ENCODE measurements at places on chromosomes 6 and 20. TPM values are rescaled to one million over a fixed set of nuclear protein-coding genes. Genes with fewer than 3 reads are reported as not detected.
A peak's percentile ranks its signal among the peaks of the same experiment; 100 is the strongest.

DNA sequence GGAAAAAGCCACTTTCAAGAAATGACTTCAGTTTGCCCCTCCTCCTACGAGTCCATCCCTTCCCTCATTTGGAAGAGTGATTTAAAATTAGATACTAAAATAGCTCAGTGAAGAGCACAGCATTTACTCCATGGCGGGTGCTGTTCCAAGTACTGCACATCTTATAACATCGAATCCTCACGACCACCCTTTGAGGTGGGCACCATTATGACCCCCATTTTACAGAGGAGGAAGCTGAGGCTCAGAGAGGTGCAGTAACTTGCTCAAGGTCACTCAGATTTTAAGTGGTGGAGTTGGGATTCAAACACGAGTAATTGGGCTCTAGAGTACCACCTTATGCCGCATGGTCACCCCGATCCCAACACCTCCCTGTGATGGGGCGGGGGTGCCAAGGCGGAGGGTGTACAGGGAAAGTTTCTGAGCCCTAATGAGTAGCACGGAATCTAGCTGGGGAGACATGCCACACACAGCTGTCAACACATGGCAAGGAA, 25.5 kb downstream of the TTBK1 start:
- no peaks in the 10 kb centered on the region for H3K27me3 ChIP-seq
- H3K36me3 ChIP-seq = no peaks in the 10 kb centered on the region
- H3K4me3 ChIP-seq = no peak overlapping the region
- DNase-seq = no peak
- H3K27ac ChIP-seq = peak overlapping the region; percentile 97

GRCh38 chr6:45422503-45423110, 44.9 kb upstream of the SUPT3H start:
- no peaks in the 10 kb centered on the region for H3K27me3 ChIP-seq
- peak overlapping the region; percentile 86 for H3K27ac ChIP-seq
- DNase-seq = peak; percentile 80
- H3K4me3 ChIP-seq = peak overlapping the region; percentile 60
- H3K36me3 ChIP-seq = no peaks in the 10 kb centered on the region

TAF4 gene
- total RNA-seq = 93.5 TPM

- H3K36me3 ChIP-seq = no peaks in the 10 kb centered on the region
- no peaks in the 10 kb centered on the region for H3K27me3 ChIP-seq
- peaks cover 21% of the 10 kb centered on the region for H3K4me1 ChIP-seq
- no peak overlapping the region for H3K27ac ChIP-seq
- no peak for DNase-seq
Observed at GRCh38 chr6:28357036-28357435, 7.3 kb downstream of the ZKSCAN3 start.

COL19A1 gene
- total RNA-seq = 0.67 TPM

DNA sequence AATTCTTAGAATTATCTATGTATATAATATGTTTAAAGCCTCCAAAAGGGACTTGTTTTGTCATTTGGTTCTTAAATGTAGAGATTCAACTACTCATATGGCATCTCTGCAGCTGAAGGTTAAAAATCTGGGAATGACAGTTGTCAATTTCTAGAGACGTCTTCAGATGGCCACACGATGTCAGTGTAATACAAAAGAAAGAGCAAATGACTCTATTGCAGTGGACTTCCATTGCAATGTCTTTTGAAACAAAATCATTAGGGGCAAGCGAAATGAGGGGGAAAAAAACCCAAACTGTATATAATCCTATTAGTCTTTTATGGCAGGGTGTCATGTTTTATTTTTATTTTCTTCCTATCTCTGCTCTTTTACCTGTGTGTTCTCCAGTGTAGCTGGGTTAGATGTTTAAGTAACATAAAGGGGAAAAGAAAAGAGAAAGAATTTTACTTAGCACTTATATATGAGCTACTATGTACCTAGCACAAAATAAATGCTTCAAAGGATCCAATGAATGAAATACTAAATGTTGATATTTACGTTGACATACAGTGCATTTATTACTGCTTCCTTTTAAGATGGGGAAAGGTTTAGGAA, 26.2 kb downstream of the CCN2 start:
- no peak for DNase-seq
- no peaks in the 10 kb centered on the region for H3K36me3 ChIP-seq
- no peaks in the 10 kb centered on the region for H3K27me3 ChIP-seq

GRCh38 chr6:13524801-13525508, 37.6 kb upstream of the GFOD1 start:
- peaks cover 3% of the 10 kb centered on the region for H3K4me1 ChIP-seq
- no peak overlapping the region for H3K4me3 ChIP-seq
- H3K36me3 ChIP-seq = no peaks in the 10 kb centered on the region

SLC22A7 gene
- total RNA-seq = not detected

GRCh38 chr20:23438661-23439060, 824 bp upstream of the CSTL1 start:
- no peak overlapping the region for H3K4me3 ChIP-seq
- H3K27me3 ChIP-seq = no peaks in the 10 kb centered on the region
- no peak overlapping the region for H3K27ac ChIP-seq

- H3K4me1 ChIP-seq = no peaks in the 10 kb centered on the region
- H3K4me3 ChIP-seq = no peak overlapping the region
Observed at GRCh38 chr6:22774129-22774528, 204.8 kb downstream of the HDGFL1 start.

GRCh38 chr6:40535819-40536380, 51.3 kb downstream of the LRFN2 start:
- H3K27ac ChIP-seq = no peak overlapping the region
- no peaks in the 10 kb centered on the region for H3K4me1 ChIP-seq
- H3K4me3 ChIP-seq = no peak overlapping the region
- no peaks in the 10 kb centered on the region for H3K27me3 ChIP-seq
- H3K36me3 ChIP-seq = no peaks in the 10 kb centered on the region

HLA-DRB5 gene
- total RNA-seq = 14.7 TPM

DNA sequence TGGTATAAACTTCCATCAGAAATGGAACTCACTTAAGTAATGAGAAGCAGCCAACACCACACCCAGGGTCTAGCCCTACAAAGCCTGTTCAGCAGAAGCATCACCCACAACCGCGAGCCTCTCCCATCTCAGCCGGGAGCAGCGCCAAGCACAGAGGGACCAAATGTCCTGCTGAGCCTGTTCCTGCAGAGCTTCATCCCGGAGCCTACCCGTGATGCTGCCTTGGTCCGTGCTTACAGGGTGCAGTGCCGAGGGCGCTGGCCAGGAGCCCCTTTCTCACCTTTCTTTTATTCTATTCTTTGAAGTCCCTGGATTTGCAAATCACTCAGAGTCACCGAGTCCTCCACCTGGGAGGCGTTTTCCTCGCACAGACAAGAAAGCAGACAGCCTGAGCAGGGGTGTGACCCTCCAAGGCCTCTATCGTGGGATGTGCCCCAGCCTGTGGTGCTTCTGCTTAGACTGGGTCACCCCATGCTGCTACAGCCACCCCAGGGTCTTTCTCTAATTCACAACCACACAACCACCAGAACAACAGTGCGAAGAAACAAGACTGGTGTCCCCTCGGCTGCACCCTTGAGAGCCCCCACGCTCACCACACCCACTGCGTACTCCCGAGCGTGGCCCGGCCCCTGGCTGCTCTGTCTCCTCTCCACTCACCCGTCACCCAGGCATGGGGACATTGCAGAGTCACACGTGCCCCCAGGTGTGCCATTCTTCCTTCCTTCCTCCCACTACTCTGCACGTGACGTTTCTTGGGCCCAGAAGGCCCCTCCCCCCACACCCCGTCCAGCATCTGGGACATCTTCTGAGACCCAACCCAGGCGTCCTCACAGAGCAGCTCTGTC, 92.2 kb upstream of the MPC1 start:
- no peak overlapping the region for H3K4me3 ChIP-seq
- H3K4me1 ChIP-seq = no peaks in the 10 kb centered on the region
- no peak for DNase-seq
- H3K27ac ChIP-seq = no peak overlapping the region
- no peaks in the 10 kb centered on the region for H3K27me3 ChIP-seq

DNA sequence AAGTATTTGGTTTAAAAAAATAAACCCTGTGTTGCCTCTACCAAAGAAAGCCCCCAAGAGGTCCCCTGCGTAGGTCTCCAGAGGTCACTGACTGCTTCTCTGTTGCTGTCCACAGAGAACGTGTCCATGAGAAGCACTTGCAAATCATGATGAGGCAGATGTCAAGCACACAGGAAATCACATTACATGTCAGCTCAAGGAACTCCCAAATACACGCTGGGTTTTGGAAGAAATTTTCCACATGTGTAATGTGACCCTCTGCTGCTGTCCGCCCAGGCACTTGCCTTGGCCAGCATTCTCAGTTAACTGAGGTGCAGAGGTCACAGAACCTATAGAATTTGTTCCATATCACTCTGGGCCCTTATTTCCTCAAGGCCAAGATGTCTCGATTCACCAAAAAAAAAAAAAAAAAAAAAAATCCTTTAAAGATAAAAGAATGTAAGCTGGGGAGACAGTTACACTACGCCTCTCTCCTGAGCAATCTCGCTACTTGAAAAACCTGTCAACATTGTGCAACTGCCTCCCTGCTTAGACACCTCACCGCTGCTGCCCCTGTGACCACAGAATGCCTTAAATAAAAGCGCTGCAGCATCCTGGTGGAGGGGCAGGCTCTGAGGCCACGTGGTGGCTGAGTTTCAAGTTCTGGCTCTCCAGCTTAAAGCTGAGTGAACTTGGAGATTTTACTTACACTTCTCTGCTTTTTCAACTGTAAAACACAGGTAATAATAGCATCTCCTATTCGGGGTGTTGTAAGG, 42.3 kb downstream of the SLC22A23 start:
- H3K4me1 ChIP-seq = no peaks in the 10 kb centered on the region
- H3K4me3 ChIP-seq = no peak overlapping the region
- no peak overlapping the region for H3K27ac ChIP-seq
- H3K36me3 ChIP-seq = no peaks in the 10 kb centered on the region
- no peaks in the 10 kb centered on the region for H3K27me3 ChIP-seq
- DNase-seq = no peak

ANKRD66 gene
- not detected for total RNA-seq

GRCh38 chr6:137495703-137496336, 1.6 kb upstream of the OLIG3 start:
- H3K4me1 ChIP-seq = peaks cover 8% of the 10 kb centered on the region
- no peak overlapping the region for H3K4me3 ChIP-seq
- no peaks in the 10 kb centered on the region for H3K36me3 ChIP-seq
- no peak overlapping the region for H3K27ac ChIP-seq

GRCh38 chr20:62030357-62030756, 35.3 kb downstream of the TAF4 start:
- no peak for DNase-seq
- no peaks in the 10 kb centered on the region for H3K36me3 ChIP-seq
- H3K27ac ChIP-seq = peak overlapping the region; percentile 24
- H3K27me3 ChIP-seq = no peaks in the 10 kb centered on the region
- H3K4me1 ChIP-seq = no peaks in the 10 kb centered on the region

- H3K4me3 ChIP-seq = no peak overlapping the region
- DNase-seq = peak; percentile 64
- H3K27ac ChIP-seq = no peak overlapping the region
- H3K4me1 ChIP-seq = no peaks in the 10 kb centered on the region
- H3K36me3 ChIP-seq = no peaks in the 10 kb centered on the region
Observed at GRCh38 chr6:149190224-149190831, 127.2 kb upstream of the TAB2 start.

DNA sequence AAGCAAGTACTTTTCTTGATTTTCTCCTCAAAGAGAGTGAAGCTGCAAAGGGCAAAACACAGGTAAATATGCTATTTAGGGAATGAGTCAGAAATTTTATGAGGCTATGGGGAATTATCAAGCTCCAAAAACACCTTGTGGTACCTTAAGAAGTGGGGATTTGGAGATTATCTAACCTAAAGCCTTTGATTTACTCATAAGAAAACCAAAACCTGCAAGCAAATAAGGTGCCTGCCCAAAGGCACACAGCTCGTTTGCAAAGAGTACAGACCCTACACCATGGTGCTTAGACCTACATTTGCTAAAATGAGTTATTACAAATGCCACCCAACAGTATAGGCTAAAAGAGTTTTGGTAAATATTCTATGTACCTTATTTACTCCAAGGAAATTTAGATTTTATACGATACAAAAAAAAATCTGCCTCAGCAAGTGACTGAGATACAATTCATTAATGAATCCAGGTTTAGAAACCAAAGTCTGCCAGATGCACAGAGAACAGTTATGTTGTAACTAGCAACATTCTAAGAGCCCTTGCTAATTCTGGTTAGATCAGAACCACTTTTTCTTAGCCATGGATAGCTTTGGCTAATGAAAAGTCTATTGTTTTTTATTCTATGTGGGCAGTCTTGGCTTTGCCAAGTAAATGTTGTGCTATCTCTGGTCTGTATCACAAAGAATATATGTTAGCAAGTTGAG, 101.5 kb downstream of the KHDC1L start:
- H3K27me3 ChIP-seq = no peaks in the 10 kb centered on the region
- H3K36me3 ChIP-seq = no peaks in the 10 kb centered on the region
- H3K4me3 ChIP-seq = no peak overlapping the region
- H3K4me1 ChIP-seq = no peaks in the 10 kb centered on the region

- no peaks in the 10 kb centered on the region for H3K27me3 ChIP-seq
- H3K4me3 ChIP-seq = no peak overlapping the region
- no peak for DNase-seq
Observed at GRCh38 chr6:120771019-120771418, 563.3 kb downstream of the TBC1D32 start.

SLC35D3 gene
- 0.47 TPM for total RNA-seq

- no peak overlapping the region for H3K4me3 ChIP-seq
- DNase-seq = no peak
- no peak overlapping the region for H3K27ac ChIP-seq
- no peaks in the 10 kb centered on the region for H3K4me1 ChIP-seq
- H3K27me3 ChIP-seq = no peaks in the 10 kb centered on the region
Observed at GRCh38 chr6:159023893-159024292, 20.9 kb downstream of the TAGAP start.

- no peak overlapping the region for H3K4me3 ChIP-seq
- no peaks in the 10 kb centered on the region for H3K27me3 ChIP-seq
- no peak for DNase-seq
Observed at GRCh38 chr6:131936156-131936555, 15.0 kb downstream of the CCN2 start.

PDE7B gene
- total RNA-seq = 4.2 TPM

GRCh38 chr6:108167449-108168089, 1.7 kb downstream of the NR2E1 start:
- DNase-seq = no peak
- H3K4me3 ChIP-seq = no peak overlapping the region
- H3K4me1 ChIP-seq = peaks cover 4% of the 10 kb centered on the region
- peaks cover 87% of the 10 kb centered on the region for H3K27me3 ChIP-seq

GRCh38 chr20:11520596-11520995, 397.1 kb upstream of the BTBD3 start:
- H3K4me3 ChIP-seq = no peak overlapping the region
- no peaks in the 10 kb centered on the region for H3K27me3 ChIP-seq

OR2B6 gene
- total RNA-seq = not detected

- H3K4me1 ChIP-seq = peaks cover 3% of the 10 kb centered on the region
- H3K4me3 ChIP-seq = no peak overlapping the region
- H3K27me3 ChIP-seq = no peaks in the 10 kb centered on the region
- no peak overlapping the region for H3K27ac ChIP-seq
- no peaks in the 10 kb centered on the region for H3K36me3 ChIP-seq
- DNase-seq = peak; percentile 73
Observed at GRCh38 chr20:62156592-62157386, 13.2 kb downstream of the SS18L1 start.

Data from Peyer's patch (tissue), 4 donors.